ENCODE measurements at places on chromosomes 5 and 9. TPM values are rescaled to one million over a fixed set of nuclear protein-coding genes. Genes with fewer than 3 reads are reported as not detected.
A peak's percentile ranks its signal among the peaks of the same experiment; 100 is the strongest.

- DNase-seq, result peak; percentile 92
Measured at GRCh38 chr5:73818357-73818756, 192.4 kb downstream of the ARHGEF28 start.

GRCh38 chr5:73901043-73901442 is 275.0 kb downstream of the ARHGEF28 start:
- DNase-seq, result peak; percentile 79

DNA sequence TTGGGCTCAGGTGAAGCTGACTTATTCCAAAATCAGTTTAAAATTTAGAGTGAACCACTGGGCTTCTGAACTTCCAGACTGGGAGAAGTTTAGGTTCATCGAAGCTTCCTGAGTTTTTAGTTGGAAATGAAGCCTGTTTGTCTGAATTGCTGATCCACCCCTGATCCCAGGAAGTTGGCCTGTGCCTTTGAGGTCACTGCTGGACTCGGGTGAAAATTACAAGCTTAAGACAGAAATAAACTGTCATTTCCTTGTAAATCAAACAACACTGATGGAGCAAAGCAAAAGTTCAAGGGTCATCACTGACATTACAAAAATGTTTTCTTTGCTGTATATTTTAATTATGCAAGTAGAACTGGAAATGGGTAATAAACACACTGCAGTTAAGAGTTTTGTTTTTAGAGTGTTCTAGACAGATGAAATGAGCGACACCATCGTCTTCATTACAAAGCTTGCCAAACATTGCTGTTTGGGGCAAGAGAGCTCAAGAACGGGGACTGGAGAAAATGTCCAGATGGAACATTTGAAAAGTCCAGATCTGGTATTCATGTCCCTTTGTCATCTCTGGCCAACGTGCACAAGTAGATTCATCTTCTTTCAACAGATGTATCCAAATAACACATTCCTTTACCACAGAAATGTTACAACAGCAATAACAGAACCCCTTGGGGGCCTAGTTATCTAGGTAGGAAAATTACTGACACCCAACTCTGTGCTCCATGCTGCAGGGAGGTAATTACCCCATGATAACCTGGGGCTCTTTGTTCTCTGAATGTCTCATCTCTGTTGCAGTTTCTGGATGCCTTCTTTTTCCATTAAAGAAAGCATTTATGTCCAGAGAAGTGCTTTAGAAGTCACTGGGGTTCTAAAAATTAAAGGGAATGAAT is 142.4 kb upstream of the ERCC6L2 start:
- DNase-seq, result no peak

DNA sequence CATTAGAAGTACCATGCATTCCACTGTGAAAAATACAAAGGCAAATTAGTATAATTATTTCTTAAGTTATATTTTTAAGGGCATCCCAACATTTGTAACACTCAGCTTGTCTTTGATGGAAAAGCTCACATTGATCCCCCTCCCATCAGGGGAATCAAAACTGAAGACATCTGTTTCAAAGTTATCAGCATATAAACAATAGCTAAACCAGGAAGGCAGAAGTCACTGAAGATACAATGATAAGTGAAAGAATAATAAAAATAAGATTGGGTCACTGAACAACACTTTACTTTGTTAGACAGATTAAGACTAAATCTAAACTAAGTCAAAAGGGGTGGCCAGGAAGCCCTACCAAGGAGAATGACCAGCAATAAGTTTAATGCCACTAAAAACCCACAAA is 801.9 kb upstream of the ACO1 start:
- DNase-seq, result no peak

The TSLP gene
- 0.43 TPM for total RNA-seq

All from astrocyte (in vitro differentiated cells and primary cell).